ENCODE measurements at places on chromosomes 1 and 21.

GRCh38 chr1:88060750-88061491 lies 623.2 kb upstream of the PKN2 start:
- no peak for DNase-seq

- no peak for DNase-seq
Observed at GRCh38 chr1:54376430-54377039, 29.7 kb downstream of the SSBP3 start.

GRCh38 chr1:167000546-167000945 lies 11.5 kb downstream of the MAEL start:
- DNase-seq, result no peak

DNA sequence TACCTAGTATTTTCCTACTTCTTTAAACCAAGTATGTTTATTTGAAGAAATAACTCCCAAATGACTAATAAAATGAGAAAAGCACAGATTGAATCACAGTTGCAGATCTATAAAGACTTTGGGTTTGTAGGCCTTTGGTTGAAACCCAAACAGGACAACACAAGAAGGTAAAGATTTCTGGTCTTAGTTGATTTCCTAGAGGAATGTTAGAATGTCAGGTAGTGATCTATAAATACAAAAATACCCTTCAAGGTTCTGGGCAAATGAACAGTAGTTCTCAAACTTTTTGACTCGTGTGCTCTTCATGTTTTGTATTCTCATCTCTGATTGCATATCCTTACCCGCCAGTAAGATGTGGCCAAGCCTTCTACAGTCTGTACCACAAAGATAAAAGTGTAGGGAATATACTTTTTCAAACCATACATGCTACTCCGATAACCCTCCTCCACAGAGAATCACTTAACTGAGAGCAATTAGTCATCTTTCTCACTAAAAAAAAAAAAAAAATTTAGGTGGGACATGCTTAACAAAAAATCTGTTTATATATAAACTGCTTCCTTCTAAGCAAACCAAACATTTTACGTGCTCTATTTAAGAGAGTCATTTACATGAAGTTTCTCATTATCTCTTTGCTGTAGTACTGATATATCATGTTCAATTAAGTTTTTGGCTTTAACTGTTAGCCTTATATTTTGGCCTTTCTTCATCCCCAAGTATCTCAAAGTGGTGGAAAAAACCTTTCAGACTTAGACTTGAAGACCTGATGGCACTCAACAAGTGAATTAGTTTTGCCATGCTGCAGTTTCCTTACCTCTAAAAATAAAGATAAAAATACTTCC lies 36.0 kb downstream of the CNIH4 start:
- no peak for DNase-seq

DNA sequence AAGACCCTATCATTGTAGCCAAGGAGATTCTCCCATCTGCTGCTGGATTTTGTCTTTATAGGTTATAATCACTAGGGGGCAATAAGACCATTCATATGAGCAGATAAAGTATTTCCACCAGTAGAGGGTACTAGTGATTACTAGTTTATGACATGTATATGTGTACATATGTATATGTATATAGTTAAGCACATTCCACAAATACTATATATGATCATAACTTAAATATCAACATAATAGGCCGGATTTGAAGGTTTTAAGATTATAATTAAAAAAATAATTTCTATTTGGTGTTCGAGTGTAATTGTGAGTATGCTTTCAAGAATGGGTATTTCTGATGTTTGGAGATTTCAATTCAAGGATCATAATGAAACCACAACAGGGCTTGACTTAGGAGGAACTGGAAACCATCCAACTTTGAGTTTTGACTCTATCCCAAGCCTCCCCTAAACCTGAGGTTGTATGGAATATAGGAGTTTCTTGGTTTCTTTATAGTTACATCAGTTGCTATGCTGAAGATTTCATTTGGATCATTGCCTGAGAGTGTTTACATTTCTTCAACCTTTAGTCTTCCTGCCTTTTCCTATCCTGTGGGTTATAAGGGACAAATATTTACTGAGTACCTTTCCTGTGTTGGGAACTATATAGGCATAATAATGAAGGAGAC lies 16.9 kb downstream of the TCEANC2 start:
- no peak for DNase-seq

DNA sequence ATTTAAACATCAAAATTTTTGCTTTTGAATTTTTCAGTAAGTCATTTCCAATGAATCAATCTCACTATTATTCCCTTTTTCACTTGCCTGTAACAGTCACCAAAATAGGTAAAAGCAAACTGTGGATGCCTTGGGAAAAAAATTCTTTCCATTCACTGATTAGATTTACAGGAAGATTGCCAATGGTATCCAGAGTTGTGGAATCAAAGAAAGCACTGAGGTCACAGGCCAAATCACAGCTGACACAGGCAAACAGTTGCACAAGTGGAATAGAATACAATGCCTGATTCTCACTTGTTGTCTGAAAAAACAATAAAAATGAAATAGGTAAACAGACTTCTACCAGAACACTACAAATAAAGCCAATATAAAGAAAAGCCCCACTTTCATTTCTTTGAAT lies 48.4 kb downstream of the LTN1 start:
- DNase-seq, result no peak

DNA sequence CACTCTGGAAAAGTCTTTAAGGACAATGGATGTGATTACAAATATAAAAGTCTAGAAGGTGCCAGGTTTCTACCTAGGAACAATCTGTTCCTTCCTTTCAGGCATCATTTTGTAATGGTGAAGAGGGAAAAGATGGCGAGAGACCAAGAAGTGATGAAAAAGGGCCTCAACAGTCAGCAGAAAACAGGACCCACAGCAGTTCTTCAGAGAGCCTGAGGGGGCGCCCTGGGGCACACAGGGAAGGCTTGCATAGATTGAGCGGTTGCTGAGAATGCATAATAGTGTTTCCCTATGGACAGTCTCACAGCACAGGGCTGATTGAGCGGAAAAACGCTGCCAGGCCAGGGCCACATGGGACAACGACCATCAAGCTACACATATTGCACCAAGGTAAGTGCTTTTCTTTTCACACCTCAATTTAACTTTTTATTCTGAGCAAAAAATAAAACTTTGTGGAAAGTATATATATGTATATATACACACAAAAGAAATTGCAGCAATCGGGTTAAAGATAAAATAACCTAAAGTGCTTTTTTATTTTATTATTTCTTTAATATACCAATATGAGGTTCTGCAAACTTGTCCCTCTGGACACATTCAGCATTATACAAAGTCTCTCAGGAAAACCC lies 3.1 kb upstream of the YRDC start:
- DNase-seq, result peak; percentile 79

GRCh38 chr1:91600431-91601337 lies 100.0 kb downstream of the CDC7 start:
- DNase-seq, result no peak

DNA sequence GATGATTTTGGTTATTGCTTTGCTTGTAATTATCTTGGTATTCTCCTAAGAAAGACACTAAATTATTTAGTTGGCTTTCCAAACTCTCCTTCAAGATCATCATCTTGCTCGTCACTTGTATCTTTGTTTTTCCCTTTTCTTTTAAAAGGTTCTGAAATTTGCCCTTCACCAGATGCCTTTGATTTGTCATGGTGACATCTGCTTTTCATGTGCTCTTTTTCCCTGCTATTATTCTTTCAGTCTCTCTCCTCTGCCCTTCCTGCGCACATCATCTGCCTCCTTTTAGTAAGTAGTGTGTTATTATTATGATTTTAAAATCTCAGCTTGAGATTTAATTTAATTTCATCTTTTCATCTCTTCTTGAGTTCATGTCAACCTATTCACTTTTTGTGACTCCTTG lies 92.1 kb downstream of the BACH1 start:
- DNase-seq, result no peak

- DNase-seq, result no peak
Observed at GRCh38 chr1:117663156-117663902, 57.5 kb downstream of the TENT5C start.

All from type B pancreatic cell (in vitro differentiated cells).